ENCODE measurements at places on chromosomes 13 and 19. TPM values are rescaled to one million over a fixed set of nuclear protein-coding genes. Genes with fewer than 3 reads are reported as not detected.
A peak's percentile ranks its signal among the peaks of the same experiment; 100 is the strongest.

DNA sequence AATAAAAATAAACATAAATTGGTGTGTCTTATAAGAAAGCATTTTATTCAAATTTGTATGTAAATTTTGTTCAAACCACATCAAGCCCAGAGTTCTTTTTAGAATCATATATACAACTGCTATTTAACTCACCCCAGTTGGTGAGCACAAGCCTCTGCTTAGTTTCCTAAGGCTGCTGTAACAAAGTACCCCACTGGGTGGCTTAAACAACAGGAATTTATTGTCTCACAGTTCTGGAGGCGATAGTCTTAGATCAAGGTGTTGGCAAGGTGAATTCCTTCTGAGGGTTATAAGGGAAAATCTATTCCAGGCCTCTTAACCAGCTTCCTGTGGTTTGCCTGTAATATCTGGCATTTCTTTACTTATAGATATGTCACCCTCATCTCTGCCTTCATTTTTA lies 1133.5 kb downstream of the OLFM4 start:
- DNase-seq: no peak

GRCh38 chr19:1745589-1746031 lies 7.7 kb upstream of the ONECUT3 start:
- no peak for DNase-seq

GRCh38 chr13:29861694-29862110 lies 11.3 kb upstream of the UBL3 start:
- DNase-seq: no peak

GRCh38 chr13:32205431-32206096 lies 109.6 kb downstream of the ZAR1L start:
- DNase-seq: peak; percentile 38

The ZSCAN1 gene
- 0.92 TPM for total RNA-seq

Data from stomach (tissue), 19 donors.